Dermis blood vessel endothelial cell (primary cell): ENCODE measurements at places on chromosomes 16 and 17. TPM values are rescaled to one million over a fixed set of nuclear protein-coding genes. Genes with fewer than 3 reads are reported as not detected.

GLP2R gene
- total RNA-seq: 0.17 TPM in 1 of 2 replicates, not detected in the other

NPIPA7 gene
- not detected in 2 replicates for total RNA-seq

CRHR1 gene
- total RNA-seq: not detected in 2 replicates

SPDYE4 gene
- total RNA-seq: not detected in 2 replicates

CLDN9 gene
- not detected in 2 replicates for total RNA-seq

SLFN12L gene
- under 0.01 and 0.05 TPM in 2 replicates for total RNA-seq

MIEF2 gene
- 22.4 and 22.6 TPM in 2 replicates for total RNA-seq

PIRT gene
- total RNA-seq: not detected in 2 replicates

IGFBP4 gene
- total RNA-seq: 375 and 706 TPM in 2 replicates

IRX6 gene
- not detected in 2 replicates for total RNA-seq

KCNH4 gene
- total RNA-seq: under 0.01 and 0.05 TPM in 2 replicates

SDK2 gene
- not detected in 2 replicates for total RNA-seq

HSPB9 gene
- 0.17 TPM in 1 of 2 replicates, not detected in the other for total RNA-seq

BAHCC1 gene
- 4.8 and 19.3 TPM in 2 replicates for total RNA-seq

ADGRG3 gene
- 2.7 and 4.6 TPM in 2 replicates for total RNA-seq

NPIPA8 gene
- total RNA-seq: not detected in 2 replicates

TP53TG3B gene
- not detected in 2 replicates for total RNA-seq

KRT40 gene
- total RNA-seq: not detected in 2 replicates

FAM20A gene
- total RNA-seq: not detected in 2 replicates

DPEP3 gene
- not detected in 2 replicates for total RNA-seq

BRIP1 gene
- total RNA-seq: 4.3 and 9.3 TPM in 2 replicates
